ENCODE measurements at places on chromosomes 5 and 9.
A peak's percentile ranks its signal among the peaks of the same experiment; 100 is the strongest.

GRCh38 chr5:9533562-9534364 lies 12.1 kb downstream of the SEMA5A start:
- DNase-seq: no peak

DNA sequence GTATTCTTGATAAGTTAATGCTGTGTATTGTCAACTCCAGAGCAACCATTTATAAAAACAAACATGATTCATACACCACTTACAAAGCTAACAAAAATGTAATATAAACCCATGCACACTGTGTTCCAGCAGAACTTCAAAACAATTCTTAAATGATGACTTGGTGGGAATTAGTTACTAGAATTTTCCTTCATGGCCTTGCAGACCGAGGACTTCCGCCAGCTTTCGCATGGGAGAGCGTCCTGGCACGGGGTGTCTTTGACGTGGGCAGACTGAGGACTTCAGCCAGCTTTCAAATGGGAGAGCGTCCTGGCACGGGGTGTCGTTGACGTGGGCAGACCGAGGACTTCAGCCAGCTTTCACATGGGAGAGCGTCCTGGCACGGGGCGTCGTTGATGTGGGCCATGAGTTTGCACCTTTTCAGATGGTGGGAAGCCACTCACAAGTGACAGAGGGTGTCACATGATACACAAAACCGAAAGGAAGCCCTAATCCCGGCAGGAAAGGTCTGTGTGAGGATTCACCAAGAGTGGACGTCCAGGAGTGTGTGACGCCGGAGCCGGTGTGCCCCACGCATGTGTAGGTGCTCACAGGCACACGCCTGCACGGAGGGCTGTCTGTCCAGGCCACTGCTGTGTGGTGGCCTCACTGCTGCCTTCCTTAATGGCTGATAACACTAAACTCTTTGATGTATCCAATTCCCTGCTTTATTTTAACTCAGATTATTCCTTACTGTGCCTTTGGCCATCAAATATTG lies 211.3 kb upstream of the IRX4 start:
- DNase-seq: peak; percentile 8

- DNase-seq: no peak
These were observed 22.1 kb downstream of the URM1 start for GRCh38 chr9:128393145-128393775.

GRCh38 chr9:91803970-91804752 lies 145.9 kb downstream of the ROR2 start:
- DNase-seq: no peak

DNA sequence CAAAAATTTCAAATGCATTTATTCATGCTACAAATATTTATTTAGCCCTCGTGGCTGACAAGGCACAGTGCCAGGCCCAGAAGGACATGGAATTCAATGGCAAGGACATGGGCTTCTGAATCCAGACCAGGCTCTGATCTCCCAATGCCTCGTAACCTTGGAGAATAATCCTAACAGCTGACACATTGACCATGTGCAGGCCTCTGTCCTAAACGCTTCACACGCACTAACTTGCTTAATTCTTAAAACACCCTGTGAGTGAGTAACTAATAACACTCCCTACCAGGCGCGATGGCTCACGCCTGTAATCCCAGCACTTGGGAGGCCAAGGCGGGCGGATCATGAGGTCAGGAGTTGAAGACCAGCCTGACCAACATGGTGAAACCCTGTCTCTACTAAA lies 33.2 kb downstream of the MYO10 start:
- DNase-seq: no peak

GRCh38 chr5:170225326-170226128 lies 7.3 kb upstream of the C5orf58 start:
- peak; percentile 36 for DNase-seq

DNA sequence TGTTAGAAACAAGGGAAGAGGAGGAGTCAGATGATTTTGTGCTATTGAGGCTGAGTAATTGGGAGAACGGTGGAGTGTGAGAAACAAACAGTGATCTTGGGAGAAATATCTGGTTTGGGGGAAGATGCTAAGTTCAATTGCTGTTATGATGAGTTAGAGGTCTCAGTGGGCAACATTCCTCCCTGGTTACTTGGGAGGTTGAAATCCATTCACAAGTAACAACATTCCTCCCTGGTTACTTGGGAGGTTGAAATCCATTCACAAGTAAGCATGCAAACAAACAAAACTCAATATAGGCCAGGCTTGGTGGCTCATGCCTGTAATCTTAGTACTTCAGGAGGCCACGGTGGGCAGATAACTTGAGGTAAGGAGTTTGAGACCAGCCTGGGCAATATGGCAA lies 38.7 kb downstream of the AGXT2 start:
- DNase-seq: no peak

- DNase-seq: no peak
These were observed 136.9 kb upstream of the ALDH1B1 start for GRCh38 chr9:38255599-38255998.

DNA sequence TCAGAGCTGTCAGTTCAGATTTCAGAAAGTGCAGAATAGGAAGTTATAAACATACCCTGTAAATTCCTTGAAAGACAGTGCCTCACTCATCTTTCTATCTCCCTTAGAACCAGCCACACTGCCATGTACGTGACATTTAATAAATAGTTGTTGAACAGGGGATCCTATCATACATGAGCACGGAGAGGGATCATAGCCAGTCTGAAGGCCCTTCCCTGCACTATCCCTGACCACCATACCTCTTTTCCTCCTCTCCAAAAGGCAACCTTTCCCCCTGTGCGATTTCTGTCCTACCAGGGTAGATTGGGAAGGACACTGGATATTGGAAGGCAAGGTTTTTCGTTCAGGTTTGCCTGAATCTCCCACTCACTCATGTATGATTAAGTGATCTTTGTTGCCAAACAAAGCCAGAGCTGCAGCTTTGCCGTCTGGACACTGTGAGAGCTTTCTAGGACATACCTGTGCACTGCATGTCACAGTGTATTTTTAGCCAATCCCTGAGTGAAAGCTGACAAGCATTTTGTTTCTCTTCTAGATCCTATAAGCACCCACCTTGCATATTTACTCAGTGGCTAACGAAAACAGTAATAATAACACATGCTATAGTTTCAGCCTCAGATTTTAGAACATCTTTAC lies 986.5 kb upstream of the WWC1 start:
- DNase-seq: no peak

Measured in Panc1 (cell line).